ENCODE measurements at places on chromosomes 13 and 19.

GRCh38 chr13:90201202-90201601 lies 1146.3 kb upstream of the MIR17HG start:
- DNase-seq = no peak

- no peak for DNase-seq
Observed at GRCh38 chr13:74246487-74246886, 112.3 kb upstream of the KLF12 start.

- DNase-seq = no peak
Observed at GRCh38 chr13:40002016-40002415, 346.6 kb downstream of the COG6 start.

DNA sequence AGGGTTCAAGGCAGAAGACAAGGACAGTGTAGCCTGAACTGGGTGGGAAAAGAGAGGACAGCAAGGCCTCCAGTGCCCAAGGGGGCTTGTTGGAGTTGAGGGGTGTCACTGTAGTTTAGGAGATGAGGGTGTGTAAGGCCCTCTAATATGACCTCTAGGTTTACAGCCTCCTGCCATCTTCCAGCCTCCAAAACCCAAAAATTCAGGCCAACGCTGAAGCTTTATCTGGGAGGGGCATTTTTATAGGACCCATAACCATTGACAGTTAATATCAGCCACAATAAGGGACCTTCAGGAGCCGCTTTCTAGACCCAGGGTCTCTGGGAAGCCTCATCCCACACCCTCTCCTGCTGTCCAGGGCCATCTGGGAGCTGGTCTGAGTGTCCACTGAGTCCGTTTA lies 2.8 kb downstream of the KLF1 start:
- no peak for DNase-seq

- DNase-seq = no peak
Observed at GRCh38 chr13:21871919-21872318, 201.0 kb downstream of the FGF9 start.

- peak; percentile 87 for DNase-seq
Observed at GRCh38 chr19:344625-345319, at the start of gene MIER2. Gene MIER2, minus strand, starts transcription at chr19:344796. Its CDS starts 14 bp downstream, at chr19:344782.

GRCh38 chr13:110801044-110801443 lies 87.5 kb downstream of the ING1 start:
- DNase-seq = no peak

- DNase-seq = no peak
Observed at GRCh38 chr13:57340878-57341277, 173.9 kb downstream of the PRR20E start.

GRCh38 chr13:39527301-39527700 lies 75.7 kb downstream of the LHFPL6 start:
- no peak for DNase-seq

DNA sequence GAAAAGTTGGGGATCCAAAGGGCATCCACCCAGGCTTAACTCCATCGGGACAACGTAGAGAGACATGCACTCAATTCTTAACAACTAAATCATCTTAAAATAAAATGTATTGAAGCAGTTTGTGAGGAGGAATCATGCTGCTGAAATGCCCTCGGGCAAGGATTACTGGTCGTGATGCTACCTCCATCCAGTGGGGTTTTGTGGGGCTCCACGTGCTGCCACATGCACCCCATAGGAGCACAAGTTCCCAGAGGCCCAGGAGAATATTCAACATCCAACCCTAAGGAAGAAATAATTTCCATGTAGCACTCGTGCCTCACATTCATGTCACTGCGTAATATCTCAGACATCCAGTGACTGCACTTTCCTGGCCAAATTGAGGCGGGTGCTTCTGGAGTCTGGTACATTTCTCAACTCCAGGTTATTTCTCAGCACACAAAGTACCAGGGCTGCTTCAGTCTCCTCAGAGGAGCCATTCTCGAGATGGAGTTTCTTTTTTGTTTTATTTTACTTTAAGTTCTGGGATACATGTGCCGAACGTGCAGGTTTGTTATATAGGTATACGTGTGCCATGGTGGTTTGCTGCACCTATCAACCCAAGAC lies 429.8 kb downstream of the FOXO1 start:
- no peak for DNase-seq
